ENCODE measurements at places on chromosomes 6 and 20.

- no peak for DNase-seq
Observed at GRCh38 chr6:106084106-106084988, 1.8 kb upstream of the PRDM1 start.

- DNase-seq, result no peak
Observed at GRCh38 chr6:116003668-116004067, 57.0 kb downstream of the FRK start.

- DNase-seq, result no peak
Observed at GRCh38 chr6:139486476-139486799, 112.0 kb upstream of the CITED2 start.

GRCh38 chr6:165746331-165746730 is 83.3 kb upstream of the PDE10A start:
- DNase-seq, result no peak
